Bronchial epithelial cell (primary cell): ENCODE measurements at places on chromosomes 6 and 20. TPM values are rescaled to one million over a fixed set of nuclear protein-coding genes. Genes with fewer than 3 reads are reported as not detected.

GABBR1 gene
- total RNA-seq, result 6.3 and 11.1 TPM in 2 replicates

SALL4 gene
- 0.13 and 0.26 TPM in 2 replicates for total RNA-seq

SAMD5 gene
- total RNA-seq, result 2.6 and 3.1 TPM in 2 replicates

CST4 gene
- total RNA-seq, result not detected in 2 replicates

ZNF391 gene
- total RNA-seq, result 0.53 and 1.4 TPM in 2 replicates

GNMT gene
- 0.26 TPM in 1 of 2 replicates, not detected in the other for total RNA-seq

VSTM2L gene
- total RNA-seq, result 5.0 TPM in 2 replicates

RHAG gene
- total RNA-seq, result not detected in 2 replicates

C6orf58 gene
- total RNA-seq, result not detected in 2 replicates

PXMP4 gene
- 2.4 and 3.3 TPM in 2 replicates for total RNA-seq

OTOR gene
- not detected in 2 replicates for total RNA-seq

ADGRF1 gene
- 5.5 and 10.1 TPM in 2 replicates for total RNA-seq

FAM229B gene
- total RNA-seq, result 1.6 and 4.0 TPM in 2 replicates

BLCAP gene
- total RNA-seq, result 51.1 and 75.3 TPM in 2 replicates

POLR1H gene
- total RNA-seq, result 49.0 and 62.1 TPM in 2 replicates

CYB5R4 gene
- 4.7 and 5.4 TPM in 2 replicates for total RNA-seq

PPIL1 gene
- total RNA-seq, result 33.3 and 34.8 TPM in 2 replicates

ZBTB46 gene
- 0.53 and 2.0 TPM in 2 replicates for total RNA-seq

EDN1 gene
- total RNA-seq, result 2.9 and 9.7 TPM in 2 replicates

MYH7B gene
- under 0.01 TPM in 2 replicates for total RNA-seq

ULBP2 gene
- total RNA-seq, result 2.4 and 12.2 TPM in 2 replicates

TPD52L1 gene
- 164 and 318 TPM in 2 replicates for total RNA-seq

PTK6 gene
- 59.5 and 107 TPM in 2 replicates for total RNA-seq

OCSTAMP gene
- not detected in 2 replicates for total RNA-seq

GNAS-AS1 gene
- 0.13 and 1.3 TPM in 2 replicates for total RNA-seq

SUN5 gene
- not detected in 2 replicates for total RNA-seq

CLPSL2 gene
- total RNA-seq, result not detected in 2 replicates

PLN gene
- total RNA-seq, result not detected in 2 replicates

SNHG17 gene
- total RNA-seq, result 12.2 and 19.5 TPM in 2 replicates

HCK gene
- total RNA-seq, result under 0.01 and 0.13 TPM in 2 replicates

SCRT2 gene
- not detected in 2 replicates for total RNA-seq

FRS3 gene
- total RNA-seq, result 0.77 and 0.79 TPM in 2 replicates

MYBL2 gene
- total RNA-seq, result under 0.01 and 1.0 TPM in 2 replicates

DEF6 gene
- 25.0 and 26.0 TPM in 2 replicates for total RNA-seq
